Hematopoietic multipotent progenitor cell treated with erythropoietin and hydrocortisone succinate and interleukin-3 and kit ligand, for 4 days (in vitro differentiated cells): ENCODE measurements at places on chromosomes 16 and 17.

DNA sequence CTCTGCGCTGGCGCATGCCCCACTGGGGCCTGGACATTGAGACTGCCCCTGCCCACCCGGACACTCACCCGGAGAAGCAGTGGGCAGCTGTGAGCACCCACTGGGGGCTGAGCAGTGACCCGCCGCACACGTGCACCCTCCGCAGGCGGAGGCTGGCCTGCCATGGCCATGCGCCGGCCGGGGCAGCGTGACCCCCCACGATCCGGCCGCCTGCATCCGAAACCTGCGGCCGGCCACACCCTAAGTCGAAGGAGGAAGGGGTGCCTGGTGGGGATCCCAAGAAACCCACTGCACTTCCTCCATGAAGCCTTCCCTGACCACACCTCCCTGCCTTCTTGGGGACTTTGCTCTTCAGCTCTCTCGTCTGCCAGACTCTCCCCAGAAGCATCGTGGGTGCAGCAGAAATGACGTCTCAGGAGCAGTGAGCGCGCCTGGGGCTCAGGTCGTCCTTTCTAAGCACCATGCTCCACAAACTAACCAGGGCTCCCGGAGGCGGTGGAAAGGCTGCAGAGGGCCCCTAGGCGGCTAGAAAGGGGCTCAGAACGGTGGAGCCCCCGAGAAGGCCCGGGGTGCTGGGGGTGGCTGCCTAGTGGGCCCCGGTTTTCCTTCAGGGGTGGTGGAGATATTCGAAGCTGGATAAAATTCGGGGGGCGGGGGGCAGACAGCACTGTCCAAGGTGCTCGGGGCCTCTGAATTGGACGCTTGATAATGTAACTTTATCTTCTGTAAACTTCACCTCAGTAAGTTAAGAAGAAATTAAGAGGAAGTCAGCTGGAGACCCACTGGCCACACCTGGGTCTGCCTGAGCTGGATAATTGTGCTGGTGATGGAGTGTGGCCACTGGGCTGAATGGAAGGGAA is 1.5 kb downstream of the TPSG1 start:
- DNase-seq: peak; percentile 23

DNA sequence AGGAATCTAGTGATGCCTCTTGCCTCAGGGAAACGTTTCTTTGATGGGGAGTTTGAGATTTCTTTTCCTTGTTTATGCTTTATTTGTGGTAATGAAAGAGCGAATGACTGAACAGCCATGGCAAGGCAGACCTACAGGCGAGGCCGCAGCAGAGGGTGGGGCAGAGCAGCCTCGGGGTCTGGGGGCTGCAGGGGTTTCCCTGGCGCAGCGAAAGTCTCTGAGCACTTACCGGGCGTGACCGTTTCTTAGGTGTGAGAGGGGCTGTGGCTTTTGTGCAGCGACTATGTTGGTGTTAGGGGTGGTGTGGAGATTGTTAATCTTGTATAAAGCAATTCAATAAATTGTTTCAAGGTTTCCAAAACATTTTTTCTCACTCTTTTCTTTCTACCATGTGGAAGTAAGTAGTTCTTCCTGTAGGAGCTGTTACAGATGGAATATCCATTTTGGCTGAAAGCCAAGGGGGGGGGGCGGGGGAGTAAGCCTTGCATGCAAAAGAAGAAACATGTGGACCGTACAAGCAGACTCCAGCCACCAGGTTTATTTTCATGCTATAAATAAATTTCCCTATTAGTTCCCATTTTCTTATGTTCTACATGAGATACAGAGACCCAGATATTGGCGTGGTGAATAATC is 34.8 kb downstream of the UBN1 start:
- no peak for DNase-seq

DNA sequence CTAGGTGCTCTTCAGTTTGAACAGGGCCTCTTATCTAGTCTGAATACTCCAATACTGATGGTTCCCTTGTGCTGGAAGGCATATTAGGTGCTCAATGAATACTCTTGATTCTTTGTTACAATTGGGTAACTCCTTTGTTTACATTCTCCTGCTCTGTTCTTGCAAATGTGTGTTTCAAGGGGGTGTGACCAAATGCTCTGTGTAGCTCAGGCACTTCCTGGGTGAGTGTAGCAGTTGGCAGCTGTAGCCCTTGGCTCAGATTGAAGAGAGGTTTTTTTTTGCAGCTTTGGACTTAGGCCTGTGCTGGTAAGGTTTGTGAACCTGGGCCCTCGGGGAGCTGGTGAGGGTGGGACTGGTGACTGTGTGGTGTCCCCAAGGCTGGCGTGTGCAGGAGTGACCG is 20.2 kb downstream of the TBCD start:
- DNase-seq: no peak

GRCh38 chr17:73585583-73585982 is 58.7 kb downstream of the SDK2 start:
- DNase-seq: peak; percentile 19
